SK-N-SH treated with all-trans-retinoic acid at 6 μM for 48 hours (cell line): ENCODE measurements at places on chromosomes 16 and 17.

DNA sequence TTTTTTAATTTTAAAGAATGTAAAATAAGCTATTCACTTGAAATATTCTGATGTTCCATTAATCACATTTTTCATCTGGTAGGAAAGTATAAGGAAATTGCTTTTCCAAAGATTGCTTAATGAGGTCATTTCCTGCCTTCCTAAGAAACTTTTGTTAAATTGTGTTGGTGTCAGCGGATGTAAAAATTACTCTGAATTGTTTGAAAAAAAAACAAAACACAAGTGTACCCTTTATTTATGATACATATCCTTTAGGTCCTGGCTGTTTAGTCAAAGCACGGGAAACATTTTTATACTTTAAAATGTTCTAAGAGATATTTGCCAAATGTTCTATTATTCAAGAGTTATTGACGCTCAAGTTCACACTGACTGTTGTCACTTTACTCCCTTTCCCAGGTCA is 1357.4 kb upstream of the GOT2 start:
- ATAC-seq, result no peak

DNA sequence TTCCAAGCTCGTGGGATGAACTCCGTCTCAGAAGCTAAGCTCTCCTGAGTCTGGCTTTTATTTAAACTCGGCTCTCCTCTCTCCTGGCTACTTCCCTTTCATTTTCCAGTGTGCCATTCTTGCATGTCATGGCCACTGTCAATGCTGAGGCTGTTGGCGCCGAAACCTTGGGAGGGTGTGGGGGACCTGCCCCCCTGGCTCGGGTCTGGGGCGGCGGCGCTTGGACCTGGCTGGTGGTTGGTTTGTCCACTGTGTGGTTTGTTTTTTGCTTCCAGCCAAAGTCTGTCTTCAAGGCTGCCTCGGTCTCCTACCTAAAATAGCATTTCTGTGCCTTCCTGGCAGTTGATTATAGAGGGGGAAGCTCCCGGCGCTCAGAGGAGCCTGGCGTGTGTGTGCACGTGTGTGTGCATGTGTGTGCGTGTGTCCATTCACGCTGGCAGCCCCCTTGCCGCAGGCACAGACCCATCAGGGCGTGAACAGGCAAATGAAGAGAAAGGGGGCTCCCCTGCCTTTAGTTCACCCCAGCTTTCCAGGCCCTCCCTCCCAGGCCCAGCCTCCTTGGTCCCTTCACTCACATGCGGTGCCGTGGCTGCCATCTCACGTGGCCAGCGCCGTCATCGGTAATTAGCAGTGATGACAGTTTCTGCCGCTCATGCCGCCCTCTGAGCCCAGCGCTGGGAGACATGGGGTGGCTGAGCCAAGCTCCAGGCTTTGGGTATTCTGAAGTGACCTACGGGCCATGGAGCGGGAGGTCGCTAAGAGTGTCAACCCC is 179.9 kb downstream of the SEC14L1 start:
- ATAC-seq, result no peak

- ATAC-seq, result no peak
Observed at GRCh38 chr17:49247944-49248343, 17.4 kb upstream of the PHOSPHO1 start.

DNA sequence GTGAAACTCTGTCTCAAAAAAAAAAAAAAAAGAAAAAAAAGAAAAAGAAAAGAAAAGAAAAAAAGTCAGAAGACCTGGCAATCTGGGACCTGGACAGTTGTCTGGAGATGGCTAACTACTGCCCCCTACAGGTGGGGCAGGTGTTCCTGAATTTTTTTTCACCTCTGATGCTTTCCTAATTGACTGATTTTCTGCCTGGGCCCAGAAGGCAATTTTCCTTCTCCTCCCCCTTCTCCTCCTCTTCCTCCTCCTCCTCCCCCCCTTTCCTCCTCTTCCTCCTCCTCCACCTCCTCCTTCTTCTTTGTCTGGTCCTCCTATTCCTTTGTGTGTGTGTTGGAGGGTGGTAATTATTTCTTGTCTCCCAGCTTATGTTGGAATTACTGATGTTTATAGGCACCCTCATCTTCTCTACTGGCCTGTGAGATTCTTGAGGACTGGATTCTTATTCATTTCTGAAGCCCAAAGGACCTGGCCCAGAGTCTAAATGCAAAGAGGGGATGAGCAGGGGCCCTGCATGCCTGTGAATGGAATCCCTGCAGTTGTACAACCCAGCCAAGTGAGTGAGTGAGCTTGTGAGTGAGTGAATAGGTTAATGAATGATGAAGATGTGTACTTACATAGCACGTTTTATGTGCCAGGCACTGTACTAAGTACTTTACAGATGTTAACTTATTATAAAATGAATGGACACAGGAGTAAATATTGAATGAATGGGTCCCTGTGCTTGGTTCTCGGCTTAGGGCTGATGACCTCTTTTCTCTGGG is 26.9 kb downstream of the IRX5 start:
- no peak; the same call in 2 of the 3 replicates for ATAC-seq

GRCh38 chr16:78515421-78515820 is 416.0 kb downstream of the WWOX start:
- ATAC-seq, result no peak

DNA sequence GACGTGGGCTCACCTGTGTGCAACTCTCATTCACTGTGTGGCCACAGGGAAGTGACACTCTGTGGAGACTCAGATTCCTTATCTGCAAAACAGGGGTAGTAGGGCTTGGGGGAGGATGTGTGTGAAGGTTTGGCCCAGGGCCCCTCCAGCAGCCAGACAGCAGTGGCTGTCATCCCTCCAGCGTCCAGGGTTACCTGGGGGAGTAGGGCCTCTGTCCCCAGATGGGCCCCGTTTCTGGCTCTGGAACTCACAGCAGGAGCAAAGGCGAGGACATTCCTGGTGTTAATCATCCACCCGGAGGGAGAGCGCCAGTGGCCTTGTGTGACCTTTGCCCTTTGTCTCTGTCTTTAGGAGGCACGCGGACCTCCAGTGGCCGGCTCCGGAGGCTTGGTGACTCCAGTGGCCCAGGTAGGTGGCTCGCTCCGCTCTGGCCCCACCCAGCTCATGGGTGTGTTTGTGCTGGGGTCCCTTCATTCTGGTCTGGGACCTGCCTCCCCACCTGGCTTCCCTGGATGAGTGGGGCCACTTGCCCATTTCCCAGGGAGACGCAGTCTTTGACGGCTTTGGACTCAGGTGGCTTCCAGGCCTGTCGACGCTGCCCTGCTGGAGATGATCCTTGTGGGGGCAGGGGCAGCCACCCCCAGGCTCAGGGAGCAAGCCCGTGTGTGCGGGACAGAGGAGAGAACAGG is 166.2 kb downstream of the SEC14L1 start:
- no peak for ATAC-seq

- ATAC-seq, result no peak
Observed at GRCh38 chr17:43669971-43670644, 8.4 kb upstream of the MEOX1 start.

DNA sequence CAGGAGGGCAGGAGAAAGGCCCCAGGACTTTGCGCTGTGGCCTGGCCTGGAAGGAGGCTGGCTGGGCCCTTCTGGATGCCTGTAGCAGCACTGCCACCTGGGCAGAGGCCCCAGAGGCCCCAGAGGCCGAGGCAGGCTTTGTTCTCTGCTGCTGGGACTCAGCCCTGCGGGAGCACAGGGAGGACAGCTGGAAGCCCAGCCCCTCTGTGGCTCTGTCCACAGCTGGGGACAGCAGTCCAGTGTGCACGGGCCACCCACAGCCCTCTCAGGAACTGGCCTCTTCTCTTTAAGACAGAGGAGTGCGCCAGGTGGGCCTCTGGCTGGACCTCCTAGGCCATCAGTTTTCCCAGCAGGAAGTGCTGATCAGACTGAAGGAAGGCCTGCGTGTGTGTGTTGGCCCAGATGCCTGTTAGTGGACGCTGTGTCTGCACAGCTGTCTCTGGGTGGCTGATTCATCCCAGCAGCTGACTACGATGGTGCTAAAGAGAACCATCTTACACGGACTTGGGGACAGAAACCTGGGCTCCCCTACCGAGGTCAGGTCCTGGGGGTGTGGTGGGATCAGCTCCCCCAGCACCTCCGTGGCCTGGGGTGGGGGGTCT is 26.9 kb upstream of the ZNF750 start:
- ATAC-seq, result peak; percentile 62

DNA sequence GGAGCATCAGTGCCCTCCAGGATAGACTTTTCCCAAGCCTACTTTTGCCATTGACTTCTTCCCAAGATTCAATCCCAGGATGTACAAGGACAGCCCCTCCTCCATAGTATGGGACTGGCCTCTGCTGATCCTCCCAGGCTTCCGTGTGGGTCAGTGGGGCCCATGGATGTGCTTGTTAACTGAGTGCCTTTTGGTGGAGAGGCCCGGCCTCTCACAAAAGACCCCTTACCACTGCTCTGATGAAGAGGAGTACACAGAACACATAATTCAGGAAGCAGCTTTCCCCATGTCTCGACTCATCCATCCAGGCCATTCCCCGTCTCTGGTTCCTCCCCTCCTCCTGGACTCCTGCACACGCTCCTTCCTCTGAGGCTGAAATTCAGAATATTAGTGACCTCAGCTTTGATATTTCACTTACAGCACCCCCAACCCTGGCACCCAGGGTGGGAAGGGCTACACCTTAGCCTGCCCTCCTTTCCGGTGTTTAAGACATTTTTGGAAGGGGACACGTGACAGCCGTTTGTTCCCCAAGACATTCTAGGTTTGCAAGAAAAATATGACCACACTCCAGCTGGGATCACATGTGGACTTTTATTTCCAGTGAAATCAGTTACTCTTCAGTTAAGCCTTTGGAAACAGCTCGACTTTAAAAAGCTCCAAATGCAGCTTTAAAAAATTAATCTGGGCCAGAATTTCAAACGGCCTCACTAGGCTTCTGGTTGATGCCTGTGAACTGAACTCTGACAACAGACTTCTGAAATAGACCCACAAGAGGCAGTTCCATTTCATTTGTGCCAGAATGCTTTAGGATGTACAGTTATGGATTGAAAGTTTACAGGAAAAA is 9.7 kb upstream of the CYLD start:
- no peak for ATAC-seq

DNA sequence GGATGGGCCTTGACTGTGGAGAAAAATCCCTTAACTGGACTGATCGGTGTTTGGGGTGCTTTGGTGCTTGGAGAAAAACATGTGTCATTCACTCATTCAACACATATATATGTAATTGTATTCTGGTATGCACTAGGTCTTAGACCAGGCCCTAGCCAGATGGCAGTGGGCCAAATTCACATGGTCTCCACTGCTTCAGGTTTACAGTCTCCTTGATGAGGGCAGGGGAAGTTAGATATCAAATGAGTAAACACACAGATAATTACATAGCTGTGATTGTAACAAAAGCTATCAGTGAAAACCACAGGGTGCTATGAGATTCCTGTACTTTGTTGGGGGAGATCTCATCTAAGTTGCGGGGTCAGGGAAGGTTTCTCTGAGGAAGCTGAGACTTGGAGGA is 78.8 kb downstream of the WWP2 start:
- no peak for ATAC-seq

- no peak for ATAC-seq
Observed at GRCh38 chr16:65120461-65120830, 1.4 kb downstream of the CDH11 start.

DNA sequence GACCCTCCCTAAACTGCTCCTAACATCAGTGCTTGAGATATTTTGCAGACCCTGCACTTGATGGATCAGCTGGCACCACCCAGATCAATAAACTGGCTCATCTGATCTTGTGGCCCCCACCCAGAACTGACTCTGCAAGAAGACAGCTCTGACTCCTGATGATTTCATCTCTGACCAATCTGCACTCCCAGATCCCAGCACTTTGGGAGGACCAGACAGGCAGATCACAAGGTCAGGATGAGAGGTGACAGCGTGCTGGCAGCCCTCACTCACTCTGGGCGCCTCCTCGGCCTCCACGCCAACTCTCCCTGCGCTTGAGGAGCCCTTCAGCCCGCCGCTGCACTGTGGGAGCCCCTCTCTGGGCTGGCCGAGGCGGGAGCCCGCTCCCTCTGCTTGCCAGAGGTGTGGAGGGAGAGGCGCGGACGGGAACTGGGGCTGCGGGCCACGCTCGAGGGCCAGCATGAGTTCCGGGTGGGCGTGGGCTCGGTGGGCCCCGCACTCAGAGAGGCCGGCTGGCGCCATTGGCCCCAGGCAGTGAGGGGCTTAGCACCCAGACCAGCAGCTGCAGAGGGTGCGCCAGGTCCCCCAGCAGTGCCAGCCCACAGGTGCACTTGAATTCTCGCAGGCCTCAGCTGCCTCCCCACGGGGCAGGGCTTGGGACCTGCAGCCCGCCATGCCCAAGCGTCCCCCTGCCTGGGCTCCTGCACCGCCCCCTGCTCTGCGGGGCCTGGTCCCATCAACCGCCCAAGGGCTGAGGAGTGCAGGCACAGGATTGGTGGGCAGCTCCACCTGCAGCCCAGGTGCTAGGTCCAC is 2.4 kb upstream of the C16orf54 start:
- ATAC-seq, result no peak

GRCh38 chr17:74833501-74834377 is 25.9 kb downstream of the GRIN2C start:
- ATAC-seq, result peak; percentile 92

DNA sequence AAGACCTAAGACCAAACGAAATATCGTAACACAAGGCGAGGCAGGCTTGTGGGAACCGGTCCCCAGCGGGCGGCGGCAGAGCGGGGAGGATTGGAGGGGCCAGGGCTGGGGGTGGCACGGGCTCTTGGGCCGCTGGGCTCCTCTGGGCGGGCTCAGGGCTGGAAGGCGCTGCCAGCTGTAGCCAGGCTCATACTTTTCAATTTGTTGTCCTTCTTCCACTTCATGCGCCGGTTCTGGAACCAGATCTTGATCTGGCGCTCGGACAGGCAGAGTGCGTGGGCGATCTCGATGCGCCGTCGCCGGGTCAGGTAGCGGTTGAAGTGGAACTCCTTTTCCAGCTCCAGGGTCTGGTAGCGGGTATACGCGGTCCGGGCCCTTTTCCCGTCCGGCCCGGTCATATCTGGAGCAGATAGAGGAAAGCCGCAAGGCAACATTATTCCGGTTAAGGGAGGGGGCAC is 1.5 kb downstream of the HOXB5 start:
- no peak for ATAC-seq

GRCh38 chr17:17480593-17481148 is 3.9 kb downstream of the MED9 start:
- no peak for ATAC-seq

- ATAC-seq, result no peak
Observed at GRCh38 chr17:78667741-78668640, 90.8 kb upstream of the DNAH17 start.

DNA sequence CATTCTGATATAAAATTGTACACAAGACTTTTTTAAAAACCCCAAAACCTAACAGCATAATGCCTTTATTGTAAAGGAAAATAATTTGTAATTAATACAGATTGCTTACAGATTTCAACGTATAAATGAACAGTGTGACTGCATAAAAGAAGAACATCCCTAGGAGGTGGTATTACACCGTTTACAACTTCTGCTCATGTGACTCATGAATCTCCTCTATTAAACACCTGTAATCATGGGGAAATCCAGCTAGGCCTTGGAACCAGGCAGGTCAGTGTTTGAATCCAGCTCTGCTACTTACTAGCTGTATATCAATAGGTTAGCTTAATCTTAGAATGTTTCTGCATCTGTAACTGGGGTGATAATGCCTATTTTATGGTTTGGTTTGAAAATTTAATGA is 15.2 kb downstream of the RABEP1 start:
- ATAC-seq, result no peak
